ENCODE measurements at places on chromosomes 11 and 22. TPM values are rescaled to one million over a fixed set of nuclear protein-coding genes. Genes with fewer than 3 reads are reported as not detected.

ARHGAP8 gene
- not detected for total RNA-seq

LMO2 gene
- total RNA-seq, result 22.5 TPM

HTR3A gene
- not detected for total RNA-seq

CARD10 gene
- total RNA-seq, result 52.6 TPM

CDC42BPG gene
- 0.18 TPM for total RNA-seq

P2RY6 gene
- total RNA-seq, result 0.09 TPM

CST6 gene
- total RNA-seq, result 0.09 TPM

C11orf42 gene
- total RNA-seq, result not detected

GNG3 gene
- not detected for total RNA-seq

SYCE3 gene
- not detected for total RNA-seq

GDPD4 gene
- not detected for total RNA-seq

OR5B3 gene
- total RNA-seq, result not detected
